ENCODE measurements at places on chromosomes 5 and 9.
A peak's percentile ranks its signal among the peaks of the same experiment; 100 is the strongest.

- DNase-seq = no peak
Measured at GRCh38 chr5:39485079-39485478, 60.3 kb upstream of the DAB2 start.

GRCh38 chr5:176744584-176744965 is 65.8 kb upstream of the UNC5A start:
- DNase-seq = no peak

GRCh38 chr9:20212806-20213205 is 409.5 kb downstream of the MLLT3 start:
- DNase-seq = no peak

- DNase-seq = no peak
Measured at GRCh38 chr5:4634342-4634741, 505.8 kb upstream of the ADAMTS16 start.

- DNase-seq = no peak
Measured at GRCh38 chr5:10838038-10838437, 77.0 kb upstream of the DAP start.

GRCh38 chr5:50808406-50808805 is 142.0 kb downstream of the PARP8 start:
- DNase-seq = no peak

- no peak for DNase-seq
Measured at GRCh38 chr9:68678430-68678829, 26.6 kb upstream of the PIP5K1B start.

- no peak for DNase-seq
Measured at GRCh38 chr5:62606878-62607277, 28.3 kb downstream of the LRRC70 start.

- peak; percentile 83 for DNase-seq
Measured at GRCh38 chr9:124659099-124659659, 111.9 kb downstream of the NR6A1 start.

DNA sequence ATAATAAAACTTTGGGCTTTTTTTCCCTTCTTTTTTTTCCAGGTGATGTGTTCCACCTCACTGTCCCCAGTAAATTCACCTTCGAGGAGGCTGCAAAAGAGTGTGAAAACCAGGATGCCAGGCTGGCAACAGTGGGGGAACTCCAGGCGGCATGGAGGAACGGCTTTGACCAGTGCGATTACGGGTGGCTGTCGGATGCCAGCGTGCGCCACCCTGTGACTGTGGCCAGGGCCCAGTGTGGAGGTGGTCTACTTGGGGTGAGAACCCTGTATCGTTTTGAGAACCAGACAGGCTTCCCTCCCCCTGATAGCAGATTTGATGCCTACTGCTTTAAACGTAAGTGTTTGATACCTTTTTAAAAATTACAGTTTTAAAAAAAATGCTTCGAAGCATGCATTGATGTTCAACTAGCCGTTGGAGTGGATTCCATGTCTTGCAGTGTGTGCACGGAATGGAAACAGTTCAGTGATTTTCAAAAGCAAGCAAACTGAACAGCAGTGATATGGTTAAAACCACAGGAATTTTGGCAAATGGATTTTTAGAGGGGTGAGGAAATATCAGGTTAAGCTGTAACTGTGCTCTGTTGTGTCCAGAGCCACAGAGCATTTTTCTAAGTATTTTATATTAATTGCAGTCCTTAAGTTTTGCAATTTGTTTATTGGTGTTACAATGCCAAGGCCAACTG is 40.7 kb downstream of the VCAN start:
- DNase-seq = no peak

GRCh38 chr5:170414786-170415185 is 25.6 kb upstream of the KCNMB1 start:
- no peak for DNase-seq
